Stimulated activated CD4-positive, alpha-beta T cell treated with anti-CD3 and anti-CD28 coated beads, TNF-alpha, amount 100 ng/mL, for 1 hour (primary cell): ENCODE measurements at places on chromosomes 16 and 17.

- DNase-seq, result no peak
Observed at GRCh38 chr16:86755571-86756006, 177.2 kb downstream of the FOXL1 start.

DNA sequence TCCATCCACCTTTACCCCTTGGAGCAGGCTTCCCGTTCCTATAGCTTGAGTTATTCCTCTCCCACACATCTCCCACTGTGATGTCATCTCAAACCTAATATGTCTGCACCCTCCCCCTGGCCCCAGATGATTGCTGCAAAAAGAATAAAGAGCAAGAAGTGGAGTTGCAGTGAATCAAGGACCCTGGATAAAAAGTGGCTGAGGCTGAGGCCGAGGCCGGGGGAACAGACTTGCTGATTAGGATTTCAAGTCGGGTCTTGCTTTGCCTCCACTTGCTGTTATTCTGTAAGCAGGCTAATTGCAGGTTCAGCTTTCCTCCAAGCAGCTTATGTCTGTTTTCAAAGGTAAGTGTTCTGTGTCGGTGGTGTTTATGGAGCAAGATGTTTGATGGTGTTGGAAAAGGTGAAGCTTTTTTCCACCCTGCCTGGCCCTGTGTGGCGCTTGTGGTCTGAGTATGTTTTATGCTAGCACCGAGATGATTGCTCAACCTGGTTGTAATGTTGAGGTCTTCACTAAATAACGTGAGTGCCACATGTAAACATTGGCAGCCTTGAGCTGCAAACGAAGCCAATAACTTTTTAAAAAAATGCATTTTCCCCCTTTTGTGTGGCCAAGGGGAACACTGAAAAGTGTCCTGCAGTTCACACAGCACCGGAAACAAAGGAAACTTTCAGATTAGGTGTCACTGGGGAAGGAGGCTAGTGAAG, 15.4 kb downstream of the HS3ST3B1 start:
- DNase-seq, result no peak

DNA sequence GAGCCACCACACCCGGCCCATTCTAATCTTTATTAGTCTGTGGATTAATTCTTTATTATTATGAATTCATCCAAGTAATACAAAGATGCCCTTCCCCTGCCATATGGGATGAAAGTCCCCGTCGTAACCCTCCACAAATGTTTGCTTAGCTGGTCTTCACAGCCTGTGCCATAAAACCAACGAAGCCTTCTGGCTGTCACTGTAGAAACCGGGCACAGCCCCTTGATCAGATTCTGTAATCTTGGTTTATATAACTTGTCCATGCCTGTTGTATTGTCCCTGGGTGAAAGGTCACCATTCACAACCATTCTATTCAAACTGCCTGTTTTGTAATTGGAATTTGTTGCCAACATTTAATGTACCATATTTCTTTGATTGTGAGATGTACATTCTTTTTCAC, 66.5 kb downstream of the ATP2C2 start:
- no peak for DNase-seq

GRCh38 chr17:37137906-37138514, 189.3 kb downstream of the AATF start:
- no peak for DNase-seq

- no peak for DNase-seq
Observed at GRCh38 chr16:11409398-11409797, 64.1 kb downstream of the RMI2 start.

DNA sequence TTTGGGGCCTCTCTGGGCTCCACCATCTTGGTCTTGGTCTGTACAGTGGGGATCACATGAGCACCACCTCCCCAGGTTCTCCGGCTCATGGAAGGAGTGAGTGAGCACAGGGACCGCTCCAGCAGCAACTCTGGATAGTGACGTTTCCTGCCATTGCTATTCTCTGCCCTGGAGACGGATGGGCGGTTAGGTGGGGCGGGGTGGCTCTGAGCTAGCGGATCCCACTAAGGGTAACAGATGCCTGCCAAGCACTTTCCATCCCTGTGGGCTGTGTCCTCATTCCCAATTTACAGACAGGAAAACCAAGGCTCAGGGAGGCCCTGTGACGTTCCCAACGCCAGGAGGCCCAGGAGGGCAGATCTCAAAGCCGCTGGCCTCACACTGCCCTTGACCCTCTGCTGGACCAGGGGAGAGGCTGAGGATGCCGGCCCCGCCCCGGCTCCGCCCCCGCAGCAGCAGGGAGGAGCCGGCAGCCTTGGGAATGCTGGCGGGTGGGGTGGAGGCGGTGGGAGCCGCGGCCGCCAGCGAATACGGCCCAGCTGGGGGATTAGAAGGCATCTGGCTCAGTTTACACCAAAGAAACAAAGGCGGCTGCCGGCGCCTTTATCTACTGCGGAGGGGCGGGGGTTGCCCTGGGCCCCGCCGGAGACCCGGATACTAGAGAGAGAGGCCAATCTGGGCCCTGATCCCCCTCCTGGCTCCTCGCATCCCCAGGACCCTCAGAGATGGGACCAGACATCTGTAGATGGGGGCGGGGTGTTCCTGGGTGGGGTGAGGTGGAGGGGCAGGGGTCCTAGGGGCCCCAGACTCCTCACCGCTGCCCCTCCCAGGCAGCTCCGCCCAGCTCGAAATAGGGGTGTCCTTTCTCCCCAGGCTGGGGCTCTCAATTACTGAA, 122.3 kb upstream of the CIBAR2 start:
- no peak for DNase-seq

GRCh38 chr17:50115756-50116155, 14.2 kb downstream of the SAMD14 start:
- DNase-seq, result no peak

DNA sequence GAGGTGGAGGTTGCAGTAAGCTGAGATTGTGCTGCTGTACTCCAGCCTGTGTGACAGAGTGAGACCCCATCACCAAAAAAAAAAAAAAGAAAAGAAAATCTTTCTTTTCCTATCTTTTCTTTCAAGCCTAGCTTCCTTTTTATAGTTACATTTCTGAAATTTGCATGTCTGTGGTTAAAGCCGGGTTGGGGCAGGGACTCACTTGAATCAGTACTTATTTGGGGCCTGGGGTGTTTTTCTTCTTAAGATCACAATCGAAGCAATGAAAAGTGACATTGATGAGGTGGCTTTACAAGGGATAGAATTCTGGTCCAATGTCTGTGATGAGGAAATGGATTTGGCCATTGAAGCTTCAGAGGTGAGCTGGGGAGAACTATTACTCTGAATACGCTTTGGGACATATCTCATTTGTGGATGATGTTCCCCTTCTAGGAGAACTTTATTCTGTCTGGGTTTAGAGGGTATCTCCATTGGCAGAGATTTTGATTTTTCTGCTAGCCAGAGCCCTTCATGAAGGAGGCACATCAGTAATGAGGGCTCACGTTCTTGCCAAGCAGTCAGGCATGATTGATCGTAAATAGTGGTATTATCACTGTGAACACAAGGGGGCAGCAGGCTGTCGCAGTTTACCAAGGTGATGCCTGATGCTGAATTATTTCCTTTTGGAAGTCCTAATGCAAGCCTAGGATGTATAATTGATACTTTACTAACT, 14.3 kb downstream of the KPNB1 start:
- no peak for DNase-seq

DNA sequence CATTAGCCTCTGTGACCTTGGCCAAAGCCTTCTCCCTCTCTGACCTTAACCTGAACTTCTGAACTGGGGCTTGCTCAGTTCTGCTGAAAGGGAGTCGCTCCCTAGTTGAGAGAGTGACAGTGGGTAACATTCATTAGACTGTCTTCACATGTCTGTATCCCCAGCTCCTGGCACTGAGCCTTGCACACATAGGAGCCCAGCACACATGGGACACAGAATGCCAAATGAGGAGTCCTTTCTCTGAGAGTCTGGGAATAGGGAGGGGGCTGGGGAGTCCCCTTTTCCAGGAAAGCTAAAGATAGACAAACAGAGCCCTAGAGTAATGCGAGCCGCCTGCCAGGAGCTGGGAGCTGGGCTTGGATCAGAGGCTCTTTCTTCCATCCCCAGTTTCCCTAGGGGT, 2.5 kb downstream of the TAC4 start:
- no peak for DNase-seq

DNA sequence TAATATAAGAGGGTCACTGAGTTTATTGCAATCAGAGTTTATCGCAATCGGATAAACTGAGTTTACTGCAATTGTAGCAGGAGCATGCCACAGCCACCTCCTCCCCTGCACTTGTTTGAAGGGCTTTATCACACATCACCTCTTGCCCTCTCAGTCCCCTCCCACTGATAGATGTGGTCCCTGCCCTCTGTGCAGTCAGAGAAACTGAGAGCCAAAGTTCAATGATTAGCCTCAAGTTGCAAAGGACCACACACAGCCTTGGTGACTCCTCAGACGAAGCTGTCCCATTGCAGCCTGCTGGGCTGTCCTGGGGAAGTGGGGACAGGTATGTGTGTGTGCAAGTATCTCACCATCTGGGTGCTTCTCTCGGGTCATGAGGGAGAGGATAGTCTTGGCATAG, 13.6 kb downstream of the ACLY start:
- DNase-seq, result no peak

GRCh38 chr17:10325031-10325695, 47.6 kb downstream of the MYH13 start:
- DNase-seq, result no peak

- no peak for DNase-seq
Observed at GRCh38 chr17:57032343-57032742, 52.7 kb upstream of the AKAP1 start.

DNA sequence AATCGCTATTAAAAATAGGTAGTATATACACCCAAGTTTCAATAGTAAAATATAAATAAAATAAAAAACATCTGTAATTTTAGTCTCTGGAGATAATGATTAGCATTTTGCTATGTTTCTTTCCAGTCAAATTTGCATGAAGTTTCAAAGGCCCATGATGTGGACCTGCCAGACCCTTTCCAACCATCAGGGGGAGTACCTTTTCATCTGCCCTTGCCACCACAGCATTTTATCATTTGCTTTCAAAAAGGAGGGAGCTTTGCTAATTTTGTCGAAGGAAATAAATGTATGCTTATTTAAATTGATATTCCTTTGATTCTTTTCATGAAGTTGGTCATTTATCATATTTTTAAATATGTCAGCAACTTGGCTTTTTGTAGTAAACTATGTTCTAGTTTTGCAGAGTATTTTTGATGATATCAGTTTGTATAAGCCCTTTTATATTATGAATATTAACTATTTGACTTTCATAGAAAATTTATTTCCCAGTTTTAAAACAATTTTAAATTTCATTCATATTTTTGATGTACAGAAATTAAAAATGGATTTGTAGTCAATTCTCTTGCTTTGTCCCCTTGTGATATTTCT, 115.2 kb upstream of the NETO2 start:
- DNase-seq, result no peak

DNA sequence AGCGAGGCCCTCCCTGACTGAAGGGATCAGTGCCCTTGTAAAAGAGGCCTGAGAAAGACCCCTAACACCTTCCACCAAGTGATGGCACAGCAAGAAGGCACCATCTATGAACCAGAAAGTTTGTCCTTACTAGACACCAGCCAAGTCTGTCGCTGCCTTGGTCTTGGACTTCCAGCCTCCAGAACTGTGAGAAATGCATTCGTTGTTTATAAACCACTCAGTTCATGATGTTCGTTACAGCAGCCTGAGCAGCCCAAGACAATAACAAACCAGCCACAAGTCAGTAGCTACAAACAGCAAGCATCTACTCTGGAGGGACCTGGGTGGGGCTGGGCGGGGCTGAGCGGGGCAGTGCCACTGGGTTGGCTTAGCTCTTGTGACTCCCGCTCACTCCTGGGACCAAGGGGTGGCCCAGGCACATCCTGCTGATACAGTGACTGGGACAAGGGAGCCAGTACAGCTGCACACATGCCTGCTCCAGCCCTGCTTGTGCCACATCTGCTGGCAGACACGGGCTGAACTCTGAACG, 234.9 kb downstream of the IRF8 start:
- no peak for DNase-seq

DNA sequence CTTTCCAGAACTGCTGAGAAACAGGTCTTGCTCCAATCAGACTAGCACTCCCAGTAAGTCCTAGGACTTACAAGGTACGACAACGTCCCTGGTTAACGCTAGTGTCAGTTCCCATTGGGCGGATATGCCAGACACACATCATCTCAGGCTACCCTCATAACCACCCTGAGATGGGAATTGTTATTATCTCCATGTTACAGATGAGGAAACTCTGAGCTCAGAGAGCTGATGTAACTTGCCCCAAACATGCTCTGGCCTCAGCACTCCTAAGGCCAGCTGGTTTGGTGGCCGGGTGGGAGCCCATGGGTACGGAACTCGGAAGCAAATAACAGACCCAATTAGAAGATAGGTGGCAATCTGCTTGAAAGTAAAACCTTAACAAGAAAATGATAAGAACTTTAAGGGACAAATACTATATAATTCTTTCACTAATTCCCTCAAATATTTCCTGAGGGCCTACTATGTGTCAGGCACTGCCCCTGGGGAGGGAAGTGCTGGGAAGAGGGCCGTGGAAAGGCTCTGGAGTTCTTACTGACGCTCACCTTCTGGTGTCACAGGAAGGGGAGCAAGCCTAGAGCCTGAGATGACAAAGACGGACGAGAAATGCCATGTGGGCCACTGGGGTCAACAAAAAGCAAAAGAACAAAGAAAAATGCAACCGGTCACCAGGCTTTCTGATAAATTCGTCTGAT, 6.9 kb downstream of the CREBBP start:
- DNase-seq, result no peak

DNA sequence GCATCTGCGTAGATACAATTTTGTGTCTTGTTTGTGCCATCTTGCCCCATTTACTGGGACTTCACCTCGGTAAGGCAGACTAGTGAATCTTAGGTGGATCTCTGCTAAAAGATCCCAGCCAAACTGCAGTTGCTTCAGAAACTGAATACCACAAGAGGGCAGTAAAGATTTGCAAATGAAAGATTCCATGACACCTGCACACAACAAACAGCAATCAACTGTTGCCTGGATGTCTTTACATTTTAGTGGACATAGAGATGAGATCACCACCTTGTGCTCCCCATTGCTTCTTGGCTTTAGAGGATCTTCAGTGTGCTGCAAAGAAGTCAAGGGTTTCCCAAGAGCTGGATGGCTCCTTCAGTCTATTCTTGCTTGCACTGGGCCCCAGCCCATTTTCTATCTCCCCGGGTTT, 119.2 kb upstream of the CACNG5 start:
- no peak for DNase-seq

DNA sequence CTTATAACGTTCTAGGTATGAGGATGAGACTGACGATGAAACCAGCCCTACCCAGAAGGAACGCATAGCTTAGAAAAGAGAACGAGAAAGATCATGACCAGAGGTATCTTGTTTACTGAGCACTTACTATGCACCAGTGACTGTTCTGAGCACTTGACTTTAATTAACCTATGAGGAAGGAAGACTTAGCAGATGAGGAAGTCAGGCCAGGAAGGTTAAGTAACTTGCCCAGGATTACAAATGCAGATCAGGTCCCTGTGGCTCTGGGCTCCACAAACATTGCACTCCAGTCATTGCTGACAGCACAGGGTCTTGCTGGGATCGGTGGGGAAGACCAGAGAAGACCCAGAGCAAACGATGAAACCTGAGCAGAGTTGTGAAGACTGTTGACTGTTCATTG, 7.1 kb downstream of the KRT13 start:
- no peak for DNase-seq

- no peak for DNase-seq
Observed at GRCh38 chr17:76510831-76511244, 9.6 kb upstream of the RHBDF2 start.
